Fibroblast of the conjunctiva (primary cell): ENCODE measurements at places on chromosomes 3 and 15.

GRCh38 chr15:59821286-59821685, 132.2 kb upstream of the BNIP2 start:
- no peak for DNase-seq

DNA sequence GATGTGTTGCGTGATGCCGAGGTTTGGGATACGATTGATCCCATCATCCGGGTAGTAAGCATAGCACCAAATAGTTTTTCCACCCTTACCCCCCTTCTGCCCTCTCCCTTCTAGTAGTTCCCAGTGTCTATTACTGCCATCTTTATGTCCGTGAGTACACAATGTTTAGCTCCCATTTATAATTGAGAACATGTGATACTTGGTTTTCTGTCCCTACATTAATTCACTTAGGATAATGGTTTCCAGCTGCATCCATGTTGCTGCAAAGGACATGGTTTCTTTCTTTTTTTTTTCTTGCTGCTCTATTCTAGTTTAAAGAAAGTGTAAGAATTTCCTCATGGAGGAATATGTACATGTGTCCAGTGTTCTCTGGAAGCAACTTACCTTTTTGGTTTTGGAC, 51.8 kb downstream of the NSUN3 start:
- DNase-seq: peak; percentile 18

GRCh38 chr3:153652076-153652475, 469.1 kb upstream of the ARHGEF26 start:
- no peak for DNase-seq

- no peak for DNase-seq
Measured at GRCh38 chr15:52006702-52007340, 12.2 kb upstream of the MAPK6 start.

DNA sequence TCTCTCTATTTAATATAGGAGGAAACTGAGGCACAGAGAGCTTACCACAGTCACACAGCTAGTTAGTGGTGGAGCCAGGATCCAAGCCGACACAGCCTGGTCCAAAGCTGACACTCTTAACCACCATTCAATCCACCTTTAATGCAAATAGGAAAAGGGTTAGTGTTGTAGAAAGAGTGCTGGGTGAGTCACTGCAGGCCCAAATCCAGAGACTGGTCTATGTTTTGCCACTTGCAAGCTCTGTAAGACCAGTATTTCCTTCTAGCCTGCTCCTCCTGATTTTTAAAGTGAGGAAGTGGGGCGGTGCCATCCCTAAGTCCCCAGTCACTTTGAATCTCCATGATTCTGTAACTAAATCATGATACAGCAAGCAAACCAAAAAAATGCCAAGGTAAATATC, 111.0 kb downstream of the MECOM start:
- DNase-seq: no peak

DNA sequence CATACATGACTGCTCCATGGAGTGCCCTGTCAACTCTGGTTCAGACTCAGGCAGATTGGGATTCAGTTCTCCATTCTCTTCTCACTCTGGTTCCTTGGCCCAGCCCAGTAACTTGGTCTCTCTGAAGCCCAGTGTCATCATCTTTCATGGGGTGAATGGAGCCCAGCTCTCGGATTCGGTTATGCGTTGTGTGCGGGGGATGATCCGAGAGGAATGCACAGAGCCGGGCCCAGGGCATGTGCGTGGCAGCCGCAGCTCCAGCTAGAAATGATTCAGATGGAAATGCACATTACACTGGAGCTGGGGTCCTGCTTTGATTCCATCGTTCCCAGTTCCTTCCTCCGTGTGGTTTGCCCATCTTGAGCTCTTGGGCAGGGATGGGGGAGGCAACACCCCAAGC, 189.4 kb downstream of the FEZF2 start:
- DNase-seq: no peak

GRCh38 chr15:66006986-66007385, 137.7 kb downstream of the RAB11A start:
- DNase-seq: peak; percentile 37

DNA sequence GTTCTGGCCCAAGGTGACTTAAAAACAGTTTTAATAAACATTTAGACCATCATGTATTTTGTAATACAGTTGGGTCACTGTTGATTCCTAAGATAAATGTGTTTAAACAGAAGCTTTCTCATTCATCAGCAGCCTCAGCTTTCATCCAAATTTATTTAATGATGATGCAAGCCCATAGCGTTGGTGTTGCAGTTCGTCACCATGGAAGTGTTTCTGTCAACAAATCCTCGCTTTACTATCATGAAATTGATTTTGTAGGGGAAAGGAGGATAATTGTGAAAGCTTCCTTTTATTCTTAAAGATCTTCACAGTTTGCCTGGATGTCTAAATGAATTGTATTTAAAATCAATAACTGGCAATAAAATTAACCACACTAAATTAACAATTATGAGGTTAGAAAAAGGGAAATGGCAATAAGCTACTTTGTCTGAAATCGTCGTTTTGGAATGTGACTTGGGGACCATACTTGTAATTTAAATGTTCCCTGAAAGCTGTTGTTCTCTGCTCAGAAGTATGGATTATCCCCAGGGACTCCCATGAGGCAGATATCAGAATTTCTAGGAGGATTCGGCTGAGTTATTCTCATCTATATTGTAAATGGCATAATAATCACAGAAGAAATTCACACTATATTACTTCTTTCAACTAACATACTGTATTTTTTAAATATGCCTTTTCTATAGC, 29.0 kb downstream of the CMSS1 start:
- DNase-seq: peak; percentile 78
